SHP77 treated with DMSO at 0.1 percent for 48 hours (cell line): ENCODE measurements at places on chromosomes 6 and 20.
A peak's percentile ranks its signal among the peaks of the same experiment; 100 is the strongest.

DNA sequence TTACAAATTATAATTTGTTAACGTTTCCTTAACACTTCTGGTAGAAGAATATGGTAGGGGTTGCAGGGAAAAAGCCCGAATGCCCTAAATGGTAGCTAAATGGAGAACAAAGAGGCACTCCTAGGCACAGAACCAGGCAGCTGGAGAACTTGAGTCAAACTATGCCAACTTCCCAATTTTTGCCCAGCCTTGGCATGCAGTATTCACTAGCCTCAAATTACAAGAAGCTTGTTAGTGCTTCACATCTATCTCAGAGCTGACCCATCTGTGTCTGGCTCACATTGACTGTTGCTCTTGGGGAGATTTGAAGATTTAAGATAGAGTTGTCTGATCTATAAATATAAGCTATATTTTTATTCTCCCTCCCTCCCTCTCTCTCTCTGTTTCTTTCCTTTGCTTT, 19.4 kb upstream of the LRFN2 start:
- no peak for DNase-seq

DNA sequence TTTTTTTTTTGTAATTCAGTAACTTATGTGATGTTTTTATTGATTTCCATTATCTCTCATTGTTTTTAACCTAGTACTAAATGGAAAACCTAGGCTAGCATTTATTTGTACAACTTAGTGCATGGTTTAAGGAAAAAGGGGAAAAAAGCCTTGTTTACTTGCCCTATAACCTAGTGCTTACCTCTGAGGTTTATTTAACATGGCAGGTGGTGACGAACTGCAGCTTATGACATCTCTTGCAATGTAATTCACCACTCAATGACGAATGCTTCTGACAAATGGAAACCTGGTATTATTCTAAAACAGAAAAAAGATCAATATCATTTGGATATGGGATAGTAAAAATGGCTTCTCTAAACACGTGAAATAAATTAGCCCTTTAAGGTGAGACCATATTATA, 618.6 kb upstream of the FLRT3 start:
- DNase-seq: peak; percentile 53

DNA sequence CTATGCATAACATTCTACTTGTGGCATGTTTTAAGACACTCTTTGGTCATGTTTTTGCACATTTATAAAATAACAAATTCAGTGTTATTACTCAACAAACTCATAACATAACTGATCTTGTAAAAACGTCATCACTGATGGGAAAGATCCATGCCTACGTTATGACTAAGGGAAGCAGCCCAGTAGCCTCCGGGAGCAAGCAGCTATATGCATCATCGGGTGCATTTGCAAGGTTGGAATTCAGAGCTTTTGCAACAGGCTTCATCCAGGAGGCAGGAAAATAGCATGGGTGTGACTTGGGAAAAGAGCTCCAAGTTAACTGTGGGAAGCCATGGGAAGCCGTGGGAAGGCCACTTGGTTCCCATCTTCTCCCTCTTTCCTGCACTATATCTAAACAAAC, 271.6 kb upstream of the SGK1 start:
- DNase-seq: no peak

GRCh38 chr6:45447716-45448115, 70.0 kb upstream of the SUPT3H start:
- no peak for DNase-seq

- DNase-seq: peak; percentile 24
These were observed 46.0 kb upstream of the PTPN1 start for GRCh38 chr20:50464026-50464724.
